ENCODE measurements at places on chromosomes 1 and 21. TPM values are rescaled to one million over a fixed set of nuclear protein-coding genes. Genes with fewer than 3 reads are reported as not detected.

GALNT2 gene
- 67.6 TPM for total RNA-seq

FAM110D gene
- total RNA-seq: not detected

DDAH1 gene
- total RNA-seq: 0.09 TPM

PRAMEF26 gene
- total RNA-seq: not detected

SLC44A5 gene
- 0.70 TPM for total RNA-seq

UQCRHL gene
- total RNA-seq: 2.2 TPM

PRRX1 gene
- not detected for total RNA-seq

PRCC gene
- 84.4 TPM for total RNA-seq

- DNase-seq: no peak
These were observed 674 bp downstream of the PPFIA4 start for GRCh38 chr1:203026666-203027663.

GRCh38 chr21:45507888-45508508, 34.2 kb downstream of the SLC19A1 start:
- DNase-seq: no peak

DNA sequence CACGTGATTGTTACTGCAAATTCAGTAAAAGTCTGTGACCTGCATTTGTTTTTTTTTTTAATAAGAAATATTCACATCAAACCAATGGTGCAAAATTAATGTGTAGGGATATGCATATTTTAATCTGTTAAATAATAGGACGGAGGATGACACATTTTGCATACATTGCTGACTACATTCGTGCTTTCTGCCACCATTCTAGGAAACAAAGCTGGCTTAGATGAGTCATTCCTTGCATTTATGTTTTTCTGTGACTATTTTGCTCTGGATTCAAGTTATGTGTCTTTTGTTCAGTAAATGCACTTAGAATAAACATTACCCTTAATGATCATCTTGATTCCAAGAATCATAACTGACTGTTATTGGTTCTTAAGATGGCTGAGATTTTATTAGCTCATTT, 23.9 kb upstream of the CYYR1 start:
- no peak for DNase-seq

DNA sequence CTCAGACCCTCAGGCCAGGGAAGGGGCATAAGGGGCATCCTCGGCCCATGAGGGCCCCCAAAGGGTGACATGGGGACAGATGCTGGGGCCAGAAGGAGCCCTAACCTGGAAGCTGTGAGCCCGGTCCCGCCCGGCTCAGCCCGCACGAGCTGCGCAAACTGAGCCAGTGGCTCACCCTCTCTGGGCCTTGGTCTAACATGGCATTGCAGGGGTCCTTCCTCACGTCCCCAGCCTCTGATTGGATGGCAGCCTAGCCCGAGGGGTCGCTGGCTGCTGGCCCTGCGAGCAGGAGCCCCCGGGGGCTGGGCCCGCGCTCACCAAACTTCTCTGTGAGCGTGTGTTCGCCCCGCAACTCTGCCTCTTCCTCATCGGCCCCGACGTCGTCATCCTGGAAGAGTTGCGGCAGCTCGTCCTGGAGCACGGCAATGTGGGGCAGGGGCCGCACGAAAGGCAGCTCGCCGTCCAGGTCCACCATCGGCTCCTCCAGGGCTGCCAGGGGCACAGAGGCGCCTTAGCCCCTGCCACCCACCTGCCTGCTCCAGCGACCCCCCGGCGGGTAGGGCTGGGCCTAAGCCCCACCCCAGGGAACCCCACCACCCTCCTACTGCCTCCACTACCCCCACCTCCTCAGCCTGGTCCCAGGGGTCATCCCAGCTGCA, 54.4 kb downstream of the ARHGEF16 start:
- DNase-seq: no peak

DNA sequence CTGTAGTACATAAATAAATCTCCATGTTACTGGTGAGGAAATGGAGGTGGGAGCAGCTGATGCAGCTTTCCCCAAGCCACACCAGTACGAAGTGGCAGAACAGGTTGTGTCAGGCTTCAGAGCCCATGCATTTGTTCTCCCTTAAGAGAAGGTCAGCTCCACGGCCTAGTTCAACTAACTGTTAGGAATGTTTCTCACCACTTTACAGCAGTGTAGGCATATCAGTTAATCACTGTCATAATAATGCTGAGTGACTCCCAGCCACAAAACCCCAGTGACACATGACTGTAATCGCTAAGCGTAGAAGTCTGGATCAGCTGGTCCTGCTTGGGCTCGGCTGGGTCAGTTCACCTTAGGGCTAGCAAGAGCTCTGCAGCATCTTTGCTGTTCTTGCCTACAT, 90.4 kb downstream of the VPS26C start:
- no peak for DNase-seq

DNA sequence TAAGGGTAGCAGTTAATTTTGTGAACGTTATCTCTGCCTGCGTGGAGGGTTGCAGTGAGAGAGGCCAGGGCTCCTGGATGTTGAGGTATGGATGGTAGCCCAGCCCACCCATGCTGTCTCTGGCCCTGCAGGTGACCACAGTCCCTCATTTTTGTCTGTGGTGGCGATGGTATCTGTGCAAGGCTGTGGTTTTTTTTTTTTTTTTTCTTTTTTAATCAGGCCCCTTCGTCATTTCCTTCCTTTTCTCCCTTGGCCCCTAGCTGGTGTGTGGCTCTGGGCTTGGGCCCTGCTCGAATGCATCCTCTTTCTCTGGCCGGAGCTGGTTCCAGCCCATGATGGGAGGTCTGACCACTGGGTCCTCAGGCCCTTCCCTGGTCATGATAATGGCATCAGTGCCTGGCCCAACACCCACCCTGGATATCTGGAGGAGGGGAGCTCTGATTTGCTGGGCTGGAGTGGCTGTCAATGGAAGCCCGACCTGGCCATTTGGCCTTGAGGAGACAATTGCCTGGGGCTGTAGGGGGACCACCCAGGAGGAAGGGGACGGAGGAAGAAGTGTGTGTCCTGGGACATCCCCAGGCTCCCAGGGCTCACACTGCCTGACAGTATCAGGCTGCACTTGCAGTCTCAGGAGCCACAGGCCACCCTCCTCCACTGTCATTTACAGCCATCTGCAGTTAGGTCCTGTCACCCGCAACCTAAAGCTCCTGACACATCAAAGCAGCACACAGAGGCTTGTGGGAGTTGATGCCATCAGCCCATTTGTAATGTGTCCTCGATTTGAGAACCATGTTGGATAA, 8.1 kb upstream of the RNF187 start:
- DNase-seq: peak; percentile 33

DNA sequence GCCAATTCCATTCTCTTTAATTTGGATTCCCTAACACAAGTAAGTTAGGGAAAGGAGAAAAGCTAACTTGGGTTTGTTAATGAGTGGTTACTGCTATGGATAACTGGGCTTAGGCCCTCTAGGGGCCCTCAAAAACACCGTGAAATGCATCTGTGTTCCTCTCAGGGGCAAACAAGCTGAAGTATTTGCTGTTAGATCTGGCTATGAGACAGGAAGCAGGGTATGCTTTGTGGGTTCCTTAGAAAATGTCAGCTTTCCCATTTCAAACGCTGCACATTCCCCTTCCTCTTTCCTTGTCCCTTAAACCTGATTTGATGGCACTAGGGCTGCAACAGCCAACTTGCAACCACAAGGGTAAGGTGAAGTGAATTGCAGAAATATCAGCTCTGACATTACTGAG, 5.7 kb upstream of the CAP1 start:
- no peak for DNase-seq

- DNase-seq: peak; percentile 25
These were observed 14.4 kb downstream of the FHAD1 start for GRCh38 chr1:15261155-15262002.

GRCh38 chr1:40684669-40685068, 6.8 kb upstream of the NFYC start:
- no peak for DNase-seq

DNA sequence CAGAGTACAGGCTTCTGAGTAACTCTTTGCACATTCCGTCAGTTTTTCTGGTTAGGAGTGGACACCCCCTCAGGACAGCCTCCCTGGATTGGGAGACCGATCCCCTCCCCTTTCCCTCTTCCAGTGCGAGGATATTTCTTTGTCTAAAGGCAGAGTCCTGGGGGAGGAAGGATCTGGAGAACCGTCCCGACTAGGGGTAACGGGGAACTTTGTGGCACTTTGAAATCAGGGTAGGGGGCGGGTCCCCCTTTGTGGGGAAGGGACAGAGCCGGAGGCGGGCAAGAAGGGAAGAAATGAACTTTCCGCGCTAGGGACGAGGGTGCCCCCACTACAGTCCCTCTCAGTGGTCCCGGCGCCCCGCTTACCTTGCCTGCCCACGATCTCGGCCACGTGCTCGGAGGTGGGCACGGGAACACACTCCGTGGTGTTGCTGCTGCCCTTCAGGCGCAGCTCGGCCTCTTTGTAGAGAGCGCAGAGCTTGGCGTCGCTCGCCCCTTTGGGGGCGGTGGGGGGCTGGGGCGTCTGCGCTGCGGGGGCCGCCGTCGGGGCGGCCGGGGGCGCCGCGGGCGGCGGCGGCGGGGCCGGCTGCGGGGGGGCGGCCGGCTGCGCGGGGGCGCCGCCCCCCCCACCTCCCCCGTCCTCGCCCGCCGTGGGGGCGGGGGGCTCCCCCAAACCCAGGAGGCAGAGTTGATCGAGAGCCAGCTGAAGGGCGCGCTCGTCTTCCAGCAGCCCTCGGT, 917 bp downstream of the MEX3A start:
- no peak for DNase-seq

DNA sequence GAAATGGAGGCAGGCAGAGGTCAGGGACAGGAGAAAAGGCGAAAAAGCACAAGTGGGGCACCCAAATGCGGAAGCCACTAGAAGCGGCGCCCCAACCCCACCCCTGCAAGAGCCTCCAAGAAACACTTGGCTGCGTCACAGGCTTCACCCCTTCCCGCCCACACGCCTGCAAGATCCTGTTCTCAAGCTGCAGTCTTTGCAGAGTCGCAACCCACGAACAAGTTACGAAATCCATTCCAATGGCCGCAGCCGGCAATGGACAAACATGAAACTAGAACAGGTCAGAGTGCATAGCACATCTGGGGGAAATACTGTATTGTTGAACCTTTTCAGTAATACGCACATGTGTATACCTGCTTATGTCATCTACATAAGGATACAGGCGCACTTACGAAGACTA, 103.6 kb downstream of the PSMG1 start:
- DNase-seq: no peak

- no peak for DNase-seq
These were observed 877.7 kb upstream of the PRMT6 start for GRCh38 chr1:106178791-106179190.

GRCh38 chr21:45596704-45597318, 46.7 kb upstream of the PCBP3 start:
- DNase-seq: peak; percentile 87

GRCh38 chr1:15334995-15335394, 74.7 kb upstream of the EFHD2 start:
- DNase-seq: no peak

- DNase-seq: no peak
These were observed 14.7 kb downstream of the ADCY10 start for GRCh38 chr1:167899253-167899681.

DNA sequence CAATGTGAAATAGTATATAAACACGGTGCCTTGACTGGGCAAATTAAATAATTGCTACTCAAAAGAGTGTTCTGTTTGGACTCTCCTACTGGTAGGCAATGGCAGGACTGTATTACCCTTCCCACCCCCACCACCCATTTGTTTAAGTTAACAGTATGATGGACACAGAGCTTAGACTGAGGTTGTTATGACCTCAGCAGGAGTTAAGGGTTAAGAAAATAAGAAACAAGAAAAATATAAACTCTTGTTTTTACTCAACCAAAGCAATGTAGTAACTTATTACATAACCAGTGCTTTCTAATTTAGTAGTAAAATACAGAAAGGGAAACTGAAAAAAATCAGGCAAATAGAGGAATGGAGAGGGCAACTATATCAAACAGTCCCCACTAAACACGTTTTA, 19.9 kb upstream of the SERPINC1 start:
- no peak for DNase-seq

DNA sequence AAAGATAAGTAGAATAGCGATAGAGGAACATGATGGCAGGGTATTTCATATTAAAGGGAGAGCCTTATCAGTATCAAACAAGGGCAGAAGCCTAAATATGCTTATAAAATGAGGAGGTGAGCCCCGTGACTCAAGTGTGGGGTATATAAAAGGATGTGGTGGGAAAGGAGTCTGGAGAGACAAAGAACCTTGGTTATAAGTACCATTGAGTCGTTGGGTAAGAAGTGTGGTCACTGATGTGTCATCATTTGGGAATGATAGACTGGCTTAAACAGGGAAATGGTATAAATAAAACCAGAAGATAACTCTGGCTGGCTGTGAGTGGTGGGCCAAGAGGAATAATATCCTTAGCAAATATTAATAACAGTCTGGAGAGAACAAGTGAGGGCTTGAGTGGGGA, 10.9 kb upstream of the CD5L start:
- DNase-seq: no peak

GRCh38 chr1:230270559-230271281, 155.4 kb downstream of the PGBD5 start:
- no peak for DNase-seq

DNA sequence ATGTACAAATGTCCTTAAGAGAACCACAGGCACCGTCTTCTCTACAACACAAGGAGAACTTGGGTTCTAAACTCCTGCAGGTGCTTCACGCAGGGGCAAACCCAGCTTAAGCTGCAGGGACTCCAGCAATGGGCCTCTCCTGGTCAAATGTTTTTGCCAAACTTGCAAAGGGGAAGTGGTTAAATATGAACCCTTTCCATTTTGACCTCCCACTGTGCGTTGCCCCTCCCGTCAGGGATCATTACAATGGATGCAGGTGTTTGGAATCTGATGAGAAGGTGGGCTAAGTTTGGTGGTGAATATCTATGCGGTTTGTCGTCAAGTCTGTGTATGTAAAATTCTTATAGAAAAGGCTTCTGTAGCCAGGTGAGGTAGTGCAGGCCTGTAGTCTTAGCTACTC, 29.1 kb upstream of the SLC25A33 start:
- DNase-seq: no peak

GRCh38 chr1:62687903-62688686, at the start of gene DOCK7:
Gene DOCK7 (minus strand): TSS chr1:62688386. CDS start chr1:62688264, 122 bp downstream.
- peak; percentile 65 for DNase-seq

DNA sequence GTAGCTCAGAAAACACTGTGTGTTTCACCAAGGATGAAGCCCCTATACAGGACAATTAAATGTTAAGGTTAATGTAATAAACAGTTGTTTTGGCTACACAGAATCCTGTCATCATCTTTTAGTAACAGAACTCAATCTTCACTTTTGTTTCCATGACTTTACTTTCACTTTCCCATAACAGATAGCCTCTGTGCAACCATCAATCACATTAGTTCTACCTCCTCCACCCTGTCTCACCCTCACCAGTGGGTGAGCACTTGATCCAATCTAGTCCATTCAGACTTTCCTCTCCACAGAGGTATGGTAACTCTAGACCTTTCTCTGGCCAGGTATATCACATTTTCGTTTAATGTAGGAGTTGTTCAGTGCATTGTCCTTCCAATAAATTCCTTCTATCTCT, 1018.5 kb downstream of the ADGRL2 start:
- no peak for DNase-seq

DNA sequence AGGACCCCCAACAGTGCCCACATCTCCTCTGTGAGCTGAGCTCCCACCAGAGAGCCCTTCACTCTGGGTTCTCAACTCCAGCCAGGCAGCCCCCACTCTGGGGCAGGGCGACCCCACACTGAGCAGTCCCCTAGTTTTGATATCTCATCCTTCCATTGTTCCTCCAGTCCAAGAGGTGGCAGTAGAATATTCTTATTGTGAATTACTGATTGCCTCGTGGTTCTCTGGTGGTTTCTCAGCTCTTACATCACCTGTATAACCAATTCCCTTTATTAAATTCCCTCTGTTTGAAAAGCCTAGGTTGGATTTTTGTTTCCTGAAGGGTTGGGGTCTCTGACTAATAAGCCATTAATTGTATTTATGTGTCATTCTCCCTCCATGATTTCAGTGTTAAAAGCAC, 407.5 kb downstream of the SETD4 start:
- DNase-seq: no peak

All from activated T-cell treated with anti-CD3 and anti-CD28 coated beads, Interleukin-2, amount 50 U/mL, for 72 hours (primary cell).